AG08395 (cell line): ENCODE measurements at places on chromosomes 13 and 19.

DNA sequence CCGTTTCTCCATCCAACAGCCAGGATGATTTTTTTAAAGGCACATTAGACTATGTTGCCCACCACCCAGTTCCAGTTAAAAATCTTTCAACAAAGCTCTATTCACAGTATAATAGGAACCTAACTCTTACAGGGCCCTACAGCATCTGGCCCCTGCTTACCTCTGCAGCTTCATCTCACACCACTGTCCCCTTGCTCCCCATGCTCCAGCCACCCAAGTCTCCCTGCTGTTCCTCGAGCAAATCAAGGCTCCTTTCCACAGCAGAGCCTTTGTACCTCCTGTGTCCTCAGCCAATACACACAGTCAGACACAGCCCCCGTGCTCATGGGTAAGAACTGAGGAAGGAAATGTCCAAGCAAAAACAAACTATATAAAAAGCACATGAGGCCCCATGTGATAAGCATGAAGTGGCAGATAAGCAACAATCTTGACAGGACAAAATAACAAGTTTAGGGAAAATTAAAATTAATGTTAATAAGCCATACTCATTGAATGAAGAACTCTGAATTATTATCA is 67.5 kb downstream of the TSC22D1 start:
- no peak for DNase-seq

DNA sequence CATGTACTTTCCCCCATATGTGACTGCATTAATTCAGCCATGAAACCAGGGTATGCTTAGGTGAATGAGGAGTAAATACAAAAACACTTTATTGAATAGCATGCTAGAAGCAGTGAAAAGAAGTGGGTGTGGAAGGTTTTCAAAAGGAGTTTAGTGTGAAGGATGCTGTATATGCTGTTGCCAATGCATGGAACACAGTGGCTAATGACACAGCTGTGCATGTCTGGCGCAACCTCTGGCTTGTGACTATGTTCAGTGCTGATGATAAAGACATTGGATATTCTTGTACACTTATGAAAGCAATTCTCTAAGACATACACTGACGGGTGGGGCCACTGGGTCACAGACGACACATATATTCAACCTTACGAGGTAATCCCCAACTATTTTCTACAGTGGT is 55.2 kb downstream of the SOX21 start:
- DNase-seq, result no peak

- DNase-seq, result peak; percentile 32
Measured at GRCh38 chr19:50460161-50460765, 16.0 kb upstream of the EMC10 start.

DNA sequence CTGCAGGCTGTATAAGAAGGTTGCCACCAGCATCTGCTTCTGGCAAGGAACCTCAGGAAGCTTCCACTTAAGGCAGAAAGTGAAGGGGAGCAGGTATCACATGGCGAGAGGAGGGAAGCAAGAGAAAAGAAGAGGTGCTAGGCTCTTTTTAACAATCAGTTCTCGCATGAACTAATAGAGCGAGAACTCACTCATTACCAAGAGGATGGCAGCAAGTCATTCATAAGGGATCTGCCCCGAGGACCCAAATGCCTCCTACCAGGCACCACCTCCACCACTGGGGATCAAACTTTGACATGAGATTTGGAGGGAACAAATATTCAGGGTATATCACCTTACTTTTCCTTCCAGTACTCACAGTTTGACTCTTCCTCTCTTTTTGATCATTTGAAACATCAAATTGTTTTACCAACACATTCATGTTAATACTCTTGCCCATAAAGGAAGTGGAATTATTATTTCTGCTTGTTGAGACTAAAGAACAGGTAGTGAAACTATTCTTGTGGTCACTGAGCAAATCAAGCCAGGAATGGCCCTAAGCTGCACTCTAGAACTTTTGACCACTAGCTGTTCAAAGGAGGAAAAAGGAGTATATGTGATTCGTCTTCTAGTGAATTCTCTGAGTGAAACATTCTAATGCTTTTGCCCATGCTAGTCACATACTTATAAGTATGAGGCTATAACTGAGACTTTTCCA is 45.0 kb downstream of the LACC1 start:
- no peak for DNase-seq

DNA sequence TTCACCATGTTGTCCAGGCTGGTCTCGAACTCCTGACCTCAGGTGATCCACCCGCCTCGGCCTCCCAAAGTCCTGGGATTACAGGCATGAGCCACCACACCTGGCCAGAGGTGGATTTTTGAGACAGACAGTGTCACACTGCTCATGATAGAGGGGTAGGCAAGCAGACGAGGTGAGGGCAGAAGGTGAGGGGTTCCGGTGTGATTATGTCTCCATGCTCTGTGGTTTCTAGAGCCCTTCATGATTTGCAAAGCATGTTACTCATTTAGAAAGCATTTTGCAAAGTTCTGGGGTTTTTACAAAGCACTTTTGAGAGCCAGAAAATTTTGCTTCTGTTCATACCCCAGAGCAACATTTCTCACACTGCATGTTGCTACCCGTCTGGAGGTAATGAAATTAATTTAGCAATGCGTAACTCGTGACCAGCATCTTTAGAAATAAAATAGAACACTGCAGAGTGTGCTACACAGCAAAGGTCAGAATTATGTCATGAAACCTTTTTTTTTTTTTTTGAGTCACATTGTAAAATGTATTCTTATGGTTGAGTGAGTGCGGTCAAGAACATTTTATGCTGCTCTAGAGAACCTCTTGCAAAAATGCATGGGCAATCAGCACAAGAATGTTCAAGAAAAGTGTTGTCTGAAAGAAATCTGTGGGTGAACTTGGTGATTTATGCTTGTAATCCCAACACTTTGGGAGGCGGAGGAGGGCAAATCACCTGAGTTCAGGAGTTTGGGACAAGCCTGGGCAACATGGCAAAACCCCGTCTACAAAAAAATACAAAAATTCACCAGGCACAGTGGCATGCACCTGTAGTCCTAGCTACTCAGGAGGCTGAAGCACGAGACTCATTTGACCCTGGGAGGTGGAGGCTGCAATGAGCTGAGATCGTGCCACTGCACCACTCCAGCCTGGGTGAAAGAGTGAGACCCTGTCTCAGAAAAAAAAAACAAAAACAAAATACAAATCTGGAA is 58.0 kb downstream of the MAP4K1 start:
- no peak for DNase-seq

- no peak for DNase-seq
Measured at GRCh38 chr19:51470966-51471365, 7.4 kb upstream of the CEACAM18 start.

- DNase-seq, result peak; percentile 65
Measured at GRCh38 chr19:29873024-29873800, 61.4 kb downstream of the CCNE1 start.

DNA sequence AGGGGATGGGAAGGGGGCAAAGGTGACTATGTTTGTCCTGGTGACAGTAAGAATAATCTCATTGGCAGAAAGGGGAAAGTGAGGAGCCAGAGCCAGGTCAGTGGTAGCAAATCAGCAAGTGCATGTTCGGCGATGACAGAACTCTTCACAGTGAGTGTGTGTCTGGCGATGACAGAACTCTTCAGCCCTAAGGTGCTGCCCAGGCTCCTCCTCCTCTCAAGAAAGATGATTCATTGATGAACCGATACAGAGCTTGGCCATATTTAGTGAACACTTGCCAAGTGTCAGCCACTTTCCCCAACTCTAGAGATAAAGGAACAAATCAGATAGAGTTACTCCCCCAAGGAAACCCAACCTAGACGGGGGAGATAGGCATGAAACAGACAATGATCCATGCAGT is 199.3 kb upstream of the UBL3 start:
- DNase-seq, result no peak

DNA sequence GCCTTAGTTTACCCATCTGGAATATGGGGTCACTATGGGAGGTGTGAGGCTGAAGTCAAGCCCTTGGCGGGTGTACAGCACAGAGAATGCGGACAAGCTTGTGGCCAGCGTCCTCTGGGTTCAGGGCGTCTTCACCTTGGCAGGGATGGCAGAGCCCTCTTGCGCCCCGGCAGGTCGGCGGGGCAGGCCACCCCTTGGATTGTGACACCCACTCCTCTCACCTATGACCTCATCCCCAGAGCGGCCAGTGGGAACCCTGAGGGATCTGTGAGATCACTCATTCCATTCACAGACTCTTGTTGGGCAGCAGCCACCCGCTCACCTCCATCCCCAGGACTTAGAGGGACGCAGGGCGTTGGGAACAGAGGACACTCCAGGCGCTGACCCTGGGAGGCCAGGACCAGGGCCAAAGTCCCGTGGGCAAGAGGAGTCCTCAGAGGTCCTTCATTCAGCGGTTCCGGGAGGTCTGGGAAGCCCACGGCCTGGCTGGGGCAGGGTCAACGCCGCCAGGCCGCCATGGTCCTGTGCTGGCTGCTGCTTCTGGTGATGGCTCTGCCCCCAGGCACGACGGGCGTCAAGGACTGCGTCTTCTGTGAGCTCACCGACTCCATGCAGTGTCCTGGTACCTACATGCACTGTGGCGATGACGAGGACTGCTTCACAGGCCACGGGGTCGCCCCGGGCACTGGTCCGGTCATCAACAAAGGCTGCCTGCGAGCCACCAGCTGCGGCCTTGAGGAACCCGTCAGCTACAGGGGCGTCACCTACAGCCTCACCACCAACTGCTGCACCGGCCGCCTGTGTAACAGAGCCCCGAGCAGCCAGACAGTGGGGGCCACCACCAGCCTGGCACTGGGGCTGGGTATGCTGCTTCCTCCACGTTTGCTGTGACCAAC is at the start of gene SPACA4:
TSS of gene SPACA4 (plus strand) at position 280 of the 896 bp plus-strand sequence. CDS start at position 517, 237 bp downstream.
- DNase-seq, result no peak

DNA sequence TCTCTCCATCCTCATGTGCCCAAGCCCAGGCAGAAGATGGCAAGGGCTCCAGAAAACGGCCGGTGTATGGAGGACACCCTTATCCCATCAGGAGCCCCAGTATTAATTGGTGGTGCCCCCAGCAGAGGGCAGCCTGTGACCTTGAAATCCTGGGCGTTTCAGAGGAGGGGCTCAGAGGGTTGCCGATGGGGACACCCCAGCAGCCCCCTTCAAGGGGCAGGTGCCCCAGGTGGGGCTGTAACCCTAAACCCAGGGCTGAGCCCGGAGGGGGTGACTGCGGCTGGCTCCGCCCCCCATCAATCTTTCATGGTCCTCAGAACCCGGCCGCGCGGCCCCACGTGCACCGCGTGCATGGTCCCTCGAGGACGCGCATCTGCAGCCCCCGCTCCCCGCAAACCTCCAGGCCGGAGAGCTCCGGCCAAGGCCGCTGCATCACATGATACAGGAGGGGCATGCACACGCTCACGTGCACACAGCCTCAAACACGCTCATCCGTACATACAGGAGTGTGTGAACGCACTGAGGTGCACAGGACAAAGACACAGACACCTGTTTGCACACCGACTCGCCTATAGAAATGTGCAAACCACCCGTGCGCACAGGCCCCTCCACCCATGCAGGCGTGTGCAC is 949 bp downstream of the RAB3A start:
- no peak for DNase-seq

GRCh38 chr19:35449359-35450043 is 1.4 kb downstream of the FFAR2 start:
- no peak for DNase-seq

DNA sequence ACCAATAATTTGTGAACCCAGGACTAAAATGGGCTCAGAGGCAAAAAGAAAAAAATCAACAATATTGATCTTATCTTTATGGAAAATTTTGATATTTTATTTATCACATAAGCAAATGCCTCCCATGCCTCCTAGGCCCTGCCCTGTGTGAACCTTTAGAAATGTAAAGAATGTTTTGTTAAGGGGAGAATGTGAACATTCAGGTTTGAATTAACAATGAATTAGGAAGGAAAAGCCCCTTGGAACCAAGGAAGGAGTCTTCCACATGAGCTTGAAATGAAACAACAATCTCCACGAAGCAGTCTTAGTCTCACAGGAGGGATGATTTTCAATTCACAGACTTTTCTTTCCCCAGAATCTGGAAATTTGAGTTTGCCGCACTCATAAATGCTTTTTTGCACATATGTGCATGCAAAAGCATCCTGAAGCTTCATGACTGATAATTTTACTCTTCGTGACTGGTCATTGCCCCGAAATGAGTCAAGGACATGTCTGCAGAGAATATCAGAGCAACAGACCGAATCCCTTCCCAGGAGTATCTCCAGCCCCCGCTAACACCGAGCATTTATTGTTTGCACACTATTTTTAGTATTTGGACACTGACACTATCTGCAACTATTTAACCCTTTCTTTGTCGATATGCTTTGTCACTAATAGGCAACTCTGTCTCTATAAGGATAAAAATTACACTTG is 135.2 kb downstream of the DCT start:
- peak; percentile 19 for DNase-seq

DNA sequence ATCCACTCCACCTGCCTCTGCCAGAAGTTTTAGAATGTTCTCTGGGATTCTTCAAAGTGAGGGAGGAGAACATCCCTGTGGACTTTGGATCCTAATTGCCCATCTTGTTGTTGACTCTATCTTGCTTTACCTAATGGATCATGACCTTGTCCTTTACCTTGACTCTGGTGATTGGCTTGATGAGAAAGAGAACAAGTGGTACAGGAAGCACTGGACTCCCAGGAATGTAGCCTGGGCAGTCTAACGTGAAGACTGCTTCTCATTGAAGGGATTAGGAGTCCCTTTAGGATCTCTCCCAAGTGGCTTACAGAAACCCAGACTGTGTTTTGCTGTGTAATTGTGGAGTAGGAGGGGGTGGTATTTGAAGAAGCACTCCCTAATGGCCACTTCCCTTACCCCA is 63.9 kb downstream of the SLC10A2 start:
- DNase-seq, result no peak

GRCh38 chr19:30864391-30865215 is 484.6 kb downstream of the TSHZ3 start:
- DNase-seq, result no peak

GRCh38 chr13:49546561-49546960 is 38.8 kb downstream of the RCBTB1 start:
- no peak for DNase-seq

- no peak for DNase-seq
Measured at GRCh38 chr19:38049105-38049649, 142.2 kb downstream of the SIPA1L3 start.

DNA sequence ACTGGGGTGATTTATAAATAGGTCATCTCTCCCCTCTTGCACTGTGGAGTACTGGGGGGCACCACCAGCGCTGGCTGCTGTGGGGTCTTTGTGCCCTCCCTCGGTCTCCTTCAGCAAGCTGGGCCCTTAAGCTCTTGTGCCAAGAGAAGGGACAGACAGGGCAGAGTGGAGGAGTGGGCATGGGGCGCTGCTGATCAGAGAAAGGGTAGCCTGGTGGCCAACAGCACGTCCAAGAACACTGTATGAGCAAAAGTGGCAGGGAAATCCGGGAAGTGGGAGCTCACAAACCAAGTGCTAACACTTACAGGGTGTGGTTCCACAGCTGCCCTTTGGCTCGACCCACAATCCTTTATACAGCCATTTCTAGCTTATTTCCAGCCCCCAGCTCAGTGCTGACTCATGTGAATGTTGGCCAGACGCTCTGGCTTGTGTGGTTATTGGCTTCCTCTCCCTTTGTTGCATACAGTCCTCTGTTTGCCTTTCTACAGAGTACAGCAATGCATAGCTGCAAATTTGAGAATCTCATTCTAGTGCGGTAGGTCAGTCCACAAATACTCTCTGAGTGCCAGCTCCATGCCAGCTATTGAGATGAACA is 298.8 kb downstream of the SHISA2 start:
- DNase-seq, result peak; percentile 84
